Stimulated activated CD4-positive, alpha-beta T cell treated with anti-CD3 and anti-CD28 coated beads, Interleukin-2, amount 100 ng/mL, for 48 hours (primary cell): ENCODE measurements at places on chromosomes 3 and 15.
A peak's percentile ranks its signal among the peaks of the same experiment; 100 is the strongest.

- DNase-seq = no peak
Observed at GRCh38 chr3:59845386-59845785, 795.6 kb upstream of the CFAP20DC start.

GRCh38 chr3:179323197-179324110 lies 623 bp downstream of the ZNF639 start:
- peak; percentile 51 for DNase-seq

GRCh38 chr3:126050626-126051025 lies 33.3 kb downstream of the SLC41A3 start:
- no peak for DNase-seq

DNA sequence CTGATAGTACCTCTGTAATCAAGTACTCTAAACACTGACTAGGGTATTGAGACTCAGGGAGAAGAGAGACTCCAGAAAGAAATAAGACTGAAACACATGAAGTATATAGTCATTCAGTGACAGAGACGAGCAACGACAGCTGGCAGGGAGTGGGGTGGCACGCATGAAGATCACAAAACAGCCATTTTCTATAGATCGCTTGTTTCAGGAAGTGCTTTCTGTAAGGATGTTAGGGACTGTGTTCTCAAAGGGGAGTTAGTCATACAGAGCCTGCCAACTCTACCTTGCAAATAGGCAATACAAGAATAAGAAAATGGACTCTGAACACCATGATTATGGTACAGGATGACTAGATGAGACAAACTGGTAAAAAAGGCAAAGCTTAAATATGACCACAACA lies 139.5 kb downstream of the TBL1XR1 start:
- peak; percentile 32 for DNase-seq

GRCh38 chr15:90889313-90889730 lies 5.0 kb downstream of the FES start:
- DNase-seq = no peak

DNA sequence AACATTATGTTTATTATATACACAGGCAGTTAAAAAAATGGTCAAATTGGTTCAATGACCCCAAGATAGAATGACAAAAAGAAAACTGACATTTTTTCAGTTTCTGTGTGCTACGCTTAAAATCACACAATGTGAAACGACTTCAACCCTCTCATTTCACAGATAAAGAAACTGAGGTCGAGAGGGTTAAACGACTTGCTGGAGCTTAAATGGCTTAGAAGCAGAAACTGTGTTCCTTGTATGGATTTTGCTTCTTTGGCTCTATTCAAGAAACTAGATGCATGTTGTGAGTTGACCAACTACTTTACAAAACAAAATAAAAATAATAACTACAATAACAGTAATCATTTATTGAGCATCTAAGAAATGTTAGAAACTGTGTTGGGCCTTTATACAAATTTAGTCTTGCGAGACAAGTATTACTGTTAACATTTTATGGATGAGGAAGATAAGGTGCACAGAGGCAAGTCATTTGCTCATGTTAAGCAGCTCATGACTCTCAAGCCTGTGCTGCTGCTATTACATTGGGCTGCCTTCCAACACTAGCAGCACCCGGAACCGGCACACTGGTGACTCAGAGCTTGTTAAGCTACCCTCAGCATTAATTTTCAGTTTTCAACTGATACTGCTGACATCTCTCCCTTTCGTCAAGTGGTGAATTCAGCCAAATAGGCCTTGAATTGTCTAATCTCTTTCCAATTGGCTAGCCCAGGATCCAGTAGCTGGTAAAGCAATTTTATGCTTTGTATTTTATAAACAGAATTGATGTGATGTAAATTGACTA lies 487.6 kb downstream of the NAALADL2 start:
- no peak for DNase-seq

DNA sequence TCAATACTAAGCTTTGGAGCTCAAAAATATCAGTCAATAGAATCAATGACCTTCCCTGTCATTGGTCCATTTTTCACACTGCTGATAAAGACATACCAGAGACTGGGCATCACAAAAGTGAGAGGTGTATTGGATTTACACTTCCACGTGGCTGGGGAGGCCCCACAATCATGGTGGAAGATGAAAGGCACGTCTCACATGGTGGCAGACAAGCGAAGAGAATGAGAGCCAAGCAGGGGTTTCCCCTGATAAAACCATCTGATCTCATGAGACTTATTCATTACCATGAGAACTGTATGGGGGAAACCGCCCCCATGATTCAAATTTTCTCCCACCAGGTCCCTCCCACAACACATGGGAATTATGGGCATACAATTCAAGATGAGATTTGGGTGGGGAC lies 81.9 kb downstream of the ANXA2 start:
- no peak for DNase-seq

GRCh38 chr3:194314388-194315068 lies 36.6 kb downstream of the CPN2 start:
- no peak for DNase-seq

- DNase-seq = no peak
Observed at GRCh38 chr15:87500240-87500639, 756.3 kb downstream of the NTRK3 start.

GRCh38 chr3:16150285-16150684 lies 24.2 kb upstream of the GALNT15 start:
- no peak for DNase-seq

GRCh38 chr3:126923423-126923822 lies 59.5 kb upstream of the PLXNA1 start:
- DNase-seq = no peak

DNA sequence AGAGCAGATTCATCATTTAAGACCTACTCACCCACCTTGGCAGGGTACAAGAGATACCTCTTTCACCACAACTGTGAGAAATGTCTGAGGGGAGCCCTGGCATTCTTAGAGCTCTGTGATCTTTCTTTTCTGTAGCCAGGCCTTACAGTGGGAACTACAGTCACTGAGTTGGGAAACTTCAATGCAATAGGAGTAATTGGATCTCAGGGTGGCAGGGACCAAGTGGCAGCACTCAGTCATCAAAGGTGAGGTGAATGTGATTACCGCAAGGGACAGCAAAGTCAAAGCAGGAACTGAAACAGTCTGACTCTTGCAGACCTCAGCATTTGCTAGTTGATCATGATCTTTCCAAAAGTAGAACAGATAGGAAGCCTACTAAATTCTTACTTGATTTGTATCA lies 7.2 kb upstream of the MCF2L2 start:
- no peak for DNase-seq

DNA sequence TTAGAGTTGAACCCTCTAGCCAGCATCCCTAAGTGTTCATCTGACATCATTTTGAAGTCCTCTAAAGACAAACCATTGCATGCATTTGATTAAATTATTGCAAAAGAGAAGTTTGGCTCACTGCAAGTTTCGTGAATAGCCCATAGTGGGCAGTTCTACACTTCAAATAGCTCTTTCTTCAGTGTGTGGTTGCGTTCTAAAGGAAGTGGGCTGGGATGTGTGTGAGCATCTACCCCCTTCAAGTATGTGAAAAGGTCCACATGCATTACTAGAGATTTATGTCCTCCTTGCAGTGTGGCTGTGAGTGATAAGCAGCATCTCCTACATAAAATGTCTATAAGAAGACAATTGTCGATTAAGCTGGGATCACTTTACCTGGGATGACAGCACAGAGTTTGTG lies 54.6 kb downstream of the SST start:
- no peak for DNase-seq

DNA sequence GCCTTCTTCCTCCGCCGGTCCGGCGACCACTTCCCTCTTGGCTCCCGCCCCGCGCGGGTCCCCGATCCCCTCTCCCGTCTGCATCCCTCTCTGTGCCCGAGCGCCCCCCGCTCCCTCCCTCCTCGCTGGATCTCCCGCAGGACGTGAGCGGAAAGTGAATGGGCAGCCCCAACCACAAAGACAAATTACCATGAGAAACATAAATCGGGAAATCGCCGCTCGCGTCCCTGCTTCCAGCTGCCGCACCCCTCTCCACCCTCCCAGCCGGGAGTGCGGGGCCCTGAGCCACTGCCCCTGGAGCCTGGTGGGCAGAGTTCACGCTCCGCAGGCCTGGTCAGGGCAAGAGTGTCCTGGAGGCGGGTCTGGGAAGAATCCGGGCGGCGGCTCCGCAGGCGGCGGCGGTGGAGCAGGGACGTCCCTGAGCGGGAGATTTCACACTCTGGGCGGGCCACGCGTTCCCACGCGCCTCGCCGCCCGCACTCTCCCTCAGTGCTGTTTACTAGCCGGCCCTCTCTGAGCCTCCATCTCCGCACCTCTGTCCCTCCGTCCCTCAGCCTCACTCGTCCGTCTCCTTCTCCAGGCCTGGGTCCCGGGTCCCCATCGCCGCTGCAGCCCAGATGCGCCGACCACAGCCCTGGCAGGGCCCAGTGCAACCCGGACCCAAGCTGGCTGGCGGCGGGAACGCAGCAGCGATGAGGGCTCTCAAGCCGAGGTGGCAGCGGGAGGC lies 835 bp downstream of the SEMA5B start:
- peak; percentile 2 for DNase-seq

DNA sequence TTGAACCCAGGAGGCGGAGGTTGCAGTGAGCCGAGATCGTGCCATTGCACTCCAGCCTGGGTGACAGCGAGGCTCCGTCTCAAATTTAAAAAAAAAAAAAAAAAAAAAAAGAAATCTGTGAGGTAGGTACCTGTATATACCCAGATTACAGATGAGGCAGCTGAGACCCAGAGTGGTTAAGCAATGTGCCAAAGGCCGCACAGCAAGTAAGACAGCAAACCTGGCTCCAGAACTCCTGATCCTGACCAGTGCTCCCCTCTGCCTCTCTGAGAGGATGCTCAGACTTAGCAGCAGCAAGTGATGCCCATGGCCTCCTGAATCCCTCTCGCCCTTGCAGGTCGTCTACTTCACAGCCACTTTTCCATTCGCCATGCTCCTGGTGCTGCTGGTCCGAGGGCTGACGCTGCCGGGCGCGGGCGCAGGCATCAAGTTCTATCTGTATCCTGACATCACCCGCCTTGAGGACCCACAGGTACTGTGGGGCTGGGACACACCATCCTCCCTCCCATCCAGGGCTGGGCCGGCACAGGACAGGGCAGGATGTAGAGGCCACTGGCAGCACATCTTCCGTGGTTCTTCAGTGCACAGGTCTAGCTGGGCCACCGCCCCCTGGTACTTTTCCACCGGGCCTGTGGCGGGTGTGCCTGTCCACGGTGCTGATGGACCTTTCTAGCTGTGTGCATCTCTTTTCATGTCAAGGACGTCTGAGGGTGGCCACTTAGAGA lies 63.9 kb downstream of the SLC6A6 start:
- no peak for DNase-seq

GRCh38 chr3:58008141-58009025 lies at the start of gene FLNB:
FLNB (plus strand) TSS chr3:58008422; CDS start chr3:58008565, 143 bp downstream.
- peak; percentile 80 for DNase-seq

- peak; percentile 70 for DNase-seq
Observed at GRCh38 chr15:66387163-66388042, 691 bp downstream of the MAP2K1 start.

DNA sequence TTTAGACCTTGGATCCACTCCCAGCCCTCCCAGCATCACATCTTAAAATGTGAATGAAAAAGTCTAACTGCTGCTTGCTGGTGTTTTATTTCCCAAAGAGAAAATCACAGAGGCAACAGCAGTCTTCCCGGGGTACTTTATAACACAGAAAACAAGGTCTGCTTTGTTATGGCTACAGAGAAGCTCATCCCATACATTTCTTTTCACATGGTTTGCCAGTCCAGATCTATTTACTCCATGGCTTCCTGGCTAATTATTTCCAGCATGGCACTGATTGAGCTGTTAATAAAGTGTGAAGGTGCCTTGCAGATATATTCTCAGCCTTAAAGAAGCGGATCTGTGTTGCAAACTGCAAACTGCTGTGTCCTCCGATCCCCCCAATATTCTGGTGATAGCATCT lies 466.1 kb upstream of the CFAP20DC start:
- DNase-seq = no peak

- no peak for DNase-seq
Observed at GRCh38 chr15:47390208-47390765, 327.0 kb upstream of the SEMA6D start.

DNA sequence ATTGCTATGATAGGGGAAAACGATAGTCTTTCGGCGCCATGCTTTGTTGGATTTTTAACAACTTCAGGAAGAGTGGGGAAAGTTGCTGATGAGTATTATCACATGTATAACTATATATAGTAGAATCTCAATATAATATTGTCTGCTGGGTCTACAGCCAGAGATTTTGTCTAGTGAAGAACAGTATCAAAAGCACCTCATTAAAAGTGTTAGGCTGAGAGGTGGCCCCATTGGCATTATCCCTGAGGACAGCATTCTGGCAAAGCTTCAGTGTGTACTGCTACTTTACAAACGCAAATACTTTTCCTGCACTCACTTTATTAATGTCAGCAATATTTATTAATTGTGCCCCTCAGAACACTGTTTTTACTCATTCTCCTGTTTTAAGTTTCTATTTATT lies 11.8 kb downstream of the QTRT2 start:
- DNase-seq = no peak

DNA sequence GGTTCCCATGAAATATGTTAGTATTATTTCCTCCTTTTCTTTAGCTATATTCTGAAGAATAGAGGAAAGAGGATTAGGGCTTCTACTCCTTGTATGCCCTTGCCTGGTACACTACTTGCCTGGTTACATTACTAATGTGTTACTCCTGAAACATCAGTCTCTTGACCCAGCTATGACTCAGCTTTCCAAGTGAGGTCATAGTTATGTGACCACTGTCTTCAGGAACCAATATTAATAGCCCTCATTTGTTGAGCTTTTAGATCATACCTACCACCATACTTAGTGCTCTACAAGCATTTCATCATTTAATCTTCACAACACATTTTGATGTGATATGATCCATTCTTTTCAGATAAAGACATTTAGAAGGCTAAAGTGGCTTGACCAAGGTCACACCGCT lies 60.3 kb downstream of the CMSS1 start:
- DNase-seq = no peak

GRCh38 chr15:91342097-91342496 lies 242.0 kb downstream of the SV2B start:
- no peak for DNase-seq

DNA sequence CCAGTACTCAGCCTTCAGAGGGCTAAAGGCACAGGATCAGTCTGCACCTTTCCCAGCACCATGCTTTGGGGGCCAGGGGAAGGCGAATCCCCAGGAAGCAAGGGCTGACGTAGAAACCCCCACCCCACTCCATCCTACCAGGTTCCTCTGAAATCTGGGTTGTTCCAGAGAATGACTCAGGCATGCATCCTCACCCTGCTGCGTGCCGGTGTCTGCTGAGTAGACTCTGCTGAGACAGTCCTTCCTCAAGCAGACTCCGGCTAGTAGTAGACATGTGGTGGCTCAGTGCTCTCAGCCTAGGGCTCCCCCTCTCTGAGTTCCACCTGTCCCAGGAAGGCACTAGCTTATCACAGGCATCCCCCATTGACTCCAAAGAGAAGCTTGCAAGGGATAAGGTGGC lies 9.0 kb downstream of the TMEM43 start:
- no peak for DNase-seq

DNA sequence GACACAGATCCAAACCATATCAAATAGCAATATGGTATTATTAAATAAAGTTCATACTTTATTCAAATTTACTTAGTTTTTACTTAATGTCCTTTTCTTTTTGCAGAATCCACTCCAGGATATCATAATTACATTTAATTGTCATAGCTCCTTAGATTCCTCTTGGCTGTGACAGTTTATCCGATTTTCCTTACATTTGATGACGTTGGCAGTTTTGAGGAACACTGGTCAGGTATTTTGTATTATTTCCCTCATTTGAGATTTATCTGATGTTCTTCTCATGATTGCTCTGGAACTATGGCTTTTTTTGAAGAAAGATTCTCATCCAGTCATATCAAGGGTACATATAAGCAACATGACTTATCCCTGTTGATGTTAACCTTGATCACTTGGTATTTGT lies 198.3 kb upstream of the STAC start:
- no peak for DNase-seq
